ENCODE measurements at places on chromosomes 12 and 14. TPM values are rescaled to one million over a fixed set of nuclear protein-coding genes. Genes with fewer than 3 reads are reported as not detected.
A peak's percentile ranks its signal among the peaks of the same experiment; 100 is the strongest.

RAD9B gene
- total RNA-seq = 2.2 TPM

DNA sequence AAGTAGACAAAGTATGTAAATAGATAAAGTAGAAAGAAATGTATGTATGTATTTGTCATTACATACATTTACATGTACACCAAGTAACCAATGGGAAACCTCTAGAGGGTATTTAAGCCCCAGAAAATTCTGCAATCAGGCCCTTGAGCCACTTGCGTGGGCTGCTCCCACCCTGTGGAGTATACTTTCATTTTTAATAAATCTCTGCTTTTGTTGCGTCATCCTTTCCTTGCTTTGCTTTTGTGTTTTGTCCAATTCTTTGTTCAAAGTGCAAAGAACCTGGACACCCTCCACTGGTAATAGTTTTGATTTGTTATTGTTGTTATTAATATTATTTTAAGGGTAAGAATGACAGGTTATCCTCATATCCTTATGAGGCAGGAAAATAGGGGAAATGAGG, 21.8 kb downstream of the CAPS2 start:
- H3K36me3 ChIP-seq = peaks cover 2% of the 10 kb centered on the region
- no peaks in the 10 kb centered on the region for H3K4me1 ChIP-seq
- DNase-seq = no peak
- H3K27me3 ChIP-seq = no peaks in the 10 kb centered on the region
- no peak overlapping the region for H3K4me3 ChIP-seq

SMOC1 gene
- total RNA-seq = 2.9 TPM

DNA sequence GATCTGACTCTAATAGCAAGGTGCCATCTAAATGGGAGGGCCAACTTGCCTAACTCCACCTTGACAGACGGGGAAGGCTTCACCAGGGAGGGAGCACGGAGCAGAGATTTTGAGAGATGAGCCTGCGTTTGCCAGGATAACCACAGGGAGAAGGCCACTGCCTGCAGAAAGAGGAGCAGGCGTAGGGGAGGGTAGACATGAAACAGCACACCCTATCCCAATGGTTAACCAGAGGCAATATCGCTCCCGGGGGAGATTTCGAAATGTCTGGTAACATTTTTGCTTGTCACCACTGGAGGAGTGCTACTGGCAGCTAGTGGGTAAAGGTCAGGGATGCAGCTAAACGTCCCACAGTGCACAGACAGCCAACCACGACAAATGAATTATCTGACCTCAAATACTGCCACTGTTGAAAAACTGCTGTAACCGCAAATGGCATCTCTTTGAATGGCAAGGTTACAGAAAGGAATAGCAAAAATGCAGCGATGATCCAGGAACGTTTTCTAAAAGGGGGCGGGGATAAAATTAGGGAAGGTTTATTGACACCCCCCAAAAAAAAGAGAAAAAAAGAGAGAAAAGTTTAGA, 126.0 kb upstream of the ATF7IP start:
- H3K27ac ChIP-seq = no peak overlapping the region
- no peaks in the 10 kb centered on the region for H3K27me3 ChIP-seq
- no peaks in the 10 kb centered on the region for H3K4me1 ChIP-seq
- DNase-seq = no peak
- no peaks in the 10 kb centered on the region for H3K36me3 ChIP-seq

HOXC6 gene
- 14.7 TPM for total RNA-seq

DNA sequence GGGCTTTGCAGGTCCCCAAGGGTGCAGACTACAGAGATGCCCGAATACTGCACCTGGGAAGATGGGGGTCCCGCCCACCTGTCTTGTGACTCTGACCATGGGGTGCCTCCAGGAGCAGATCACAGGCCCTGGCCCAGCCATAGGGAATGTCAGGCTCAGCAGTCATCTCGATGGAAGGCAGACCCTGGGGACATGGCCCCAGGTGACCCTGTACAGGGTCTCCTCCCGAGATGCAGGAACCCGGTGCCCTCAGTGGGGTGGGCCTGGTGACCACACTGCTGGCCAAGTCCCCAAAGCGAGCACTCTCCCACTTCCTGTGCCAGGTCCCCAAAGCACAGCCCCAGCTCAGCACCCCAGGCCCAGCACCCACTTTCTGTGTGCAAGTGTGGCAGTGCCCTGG, 903.7 kb upstream of the USP15 start:
- no peak overlapping the region for H3K27ac ChIP-seq
- H3K27me3 ChIP-seq = no peaks in the 10 kb centered on the region
- H3K4me1 ChIP-seq = no peaks in the 10 kb centered on the region

GRCh38 chr12:52631676-52632459, 13.5 kb upstream of the KRT73 start:
- no peak overlapping the region for H3K4me3 ChIP-seq
- H3K27me3 ChIP-seq = no peaks in the 10 kb centered on the region
- no peak for DNase-seq
- no peaks in the 10 kb centered on the region for H3K4me1 ChIP-seq
- no peaks in the 10 kb centered on the region for H3K36me3 ChIP-seq

- no peak overlapping the region for H3K27ac ChIP-seq
- H3K27me3 ChIP-seq = no peaks in the 10 kb centered on the region
- no peak for DNase-seq
- no peak overlapping the region for H3K4me3 ChIP-seq
Measured at GRCh38 chr12:59886131-59886733, 290.4 kb downstream of the SLC16A7 start.

DNA sequence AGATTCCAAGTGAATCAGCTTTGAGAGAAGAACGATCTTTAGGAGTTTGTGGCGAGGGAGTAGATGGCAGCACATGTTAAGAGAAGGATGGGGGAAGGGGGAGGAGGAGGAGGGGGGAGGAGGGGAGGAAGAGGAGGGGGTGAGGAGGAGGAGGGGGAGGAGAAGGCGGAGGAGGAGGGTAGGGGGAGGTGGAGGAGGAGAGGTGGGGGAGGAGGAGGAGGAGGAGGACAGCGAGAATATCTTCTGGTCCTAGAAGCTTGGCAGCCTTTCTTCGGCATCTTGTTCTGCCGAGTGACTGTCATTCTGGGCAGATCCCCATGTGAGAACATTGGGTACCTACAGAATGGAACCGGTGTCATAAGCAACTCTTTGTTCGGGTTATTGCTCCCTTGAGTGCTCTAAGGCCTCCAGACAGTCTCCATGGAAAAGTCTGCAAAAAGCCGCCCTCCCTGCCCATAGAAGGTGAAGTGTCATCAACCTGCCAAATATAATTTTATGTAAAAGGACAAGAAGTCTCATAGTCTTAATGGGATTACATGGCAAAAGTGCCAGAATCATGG, 6.9 kb downstream of the RFC5 start:
- no peaks in the 10 kb centered on the region for H3K27me3 ChIP-seq
- no peaks in the 10 kb centered on the region for H3K4me1 ChIP-seq
- no peak for DNase-seq

SYCP3 gene
- total RNA-seq = 0.65 TPM

DNA sequence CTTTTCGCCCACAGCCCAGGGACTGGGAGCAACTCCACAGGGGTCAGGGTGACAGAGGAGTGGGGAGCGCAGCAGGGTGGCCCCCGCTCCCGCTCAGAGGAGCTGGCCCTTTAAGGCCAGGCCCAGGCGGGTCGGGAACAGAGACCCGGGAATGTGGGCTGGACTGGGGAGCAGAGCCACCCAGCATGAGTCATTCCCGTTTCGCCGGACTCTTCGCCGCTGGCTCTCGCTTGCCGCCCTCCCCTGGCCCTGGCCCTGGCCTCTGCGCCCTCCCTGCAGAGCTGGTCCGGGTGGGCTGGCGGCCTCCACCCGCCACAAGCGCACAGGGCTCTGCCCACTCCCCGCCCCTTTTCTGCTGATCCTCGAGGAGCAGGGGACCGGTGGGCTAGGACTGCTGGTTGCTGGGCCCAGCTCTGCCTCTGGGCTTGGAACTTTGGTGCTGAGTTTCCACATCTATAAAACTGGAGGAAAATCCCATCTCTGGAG, 92.8 kb downstream of the NINJ2 start:
- peak overlapping the region; percentile 62 for H3K27ac ChIP-seq
- no peaks in the 10 kb centered on the region for H3K27me3 ChIP-seq
- DNase-seq = peak; percentile 91
- no peaks in the 10 kb centered on the region for H3K36me3 ChIP-seq
- no peaks in the 10 kb centered on the region for H3K4me1 ChIP-seq
- peak overlapping the region; percentile 49 for H3K4me3 ChIP-seq

EXOC3L4 gene
- total RNA-seq = 4.8 TPM

C12orf56 gene
- total RNA-seq = not detected

KCNH3 gene
- total RNA-seq = 0.10 TPM

WSCD2 gene
- 5.6 TPM for total RNA-seq

TMEM63C gene
- 0.06 TPM for total RNA-seq

GRCh38 chr12:53231921-53232645, at the start of gene RARG:
RARG (minus strand) TSS chr12:53232209; CDS start chr12:53227545, 4,664 bp downstream.
- no peaks in the 10 kb centered on the region for H3K27me3 ChIP-seq
- H3K4me1 ChIP-seq = no peaks in the 10 kb centered on the region
- peak within 1 kb of the TSS; percentile 55 for H3K4me3 ChIP-seq

B4GALNT1 gene
- total RNA-seq = 5.9 TPM

DNA sequence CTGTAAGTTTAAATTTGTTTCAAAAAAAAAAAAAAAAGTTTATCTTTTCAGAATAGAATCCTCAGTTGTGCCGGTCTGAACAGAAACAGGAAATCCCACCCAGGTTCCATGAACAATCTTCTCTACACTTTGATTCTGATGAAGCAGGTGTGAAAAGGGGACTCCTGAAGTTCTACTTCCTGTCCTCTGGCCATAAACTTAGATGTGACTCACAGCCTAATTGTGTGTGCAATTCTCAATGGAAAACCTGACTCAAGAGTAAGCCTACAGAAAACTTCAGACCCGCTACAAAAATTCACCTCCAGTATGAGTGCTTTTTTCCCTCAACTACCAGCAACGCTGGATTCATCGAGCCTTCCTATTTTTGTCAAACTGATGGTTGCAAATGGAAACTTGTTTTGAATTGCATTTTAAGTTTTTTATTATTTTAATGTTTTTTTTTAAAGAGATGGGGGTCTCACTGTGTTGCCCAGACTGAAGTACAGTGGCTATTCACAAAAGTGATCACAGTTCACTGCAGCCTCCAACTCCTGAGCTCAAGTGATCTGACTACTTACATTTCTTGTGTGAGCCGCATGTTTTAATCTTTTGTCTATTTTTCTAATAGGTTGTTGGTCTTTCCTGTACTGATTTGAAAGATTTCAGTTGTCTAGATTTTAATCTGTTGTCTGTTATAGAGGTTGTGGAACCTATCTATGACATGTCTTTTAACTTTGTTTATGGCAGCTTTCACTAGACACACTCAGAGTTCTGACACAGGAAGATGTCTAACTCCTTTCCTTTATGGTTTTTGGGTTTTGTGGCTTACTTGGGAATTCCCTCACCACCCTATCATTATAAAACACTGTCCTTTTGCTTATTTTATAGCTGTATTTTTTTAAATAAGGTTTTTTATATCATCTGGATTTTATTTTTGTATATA, 37.6 kb downstream of the ATG14 start:
- H3K27ac ChIP-seq = no peak overlapping the region
- no peak for DNase-seq
- no peaks in the 10 kb centered on the region for H3K4me1 ChIP-seq
- H3K4me3 ChIP-seq = no peak overlapping the region
- H3K27me3 ChIP-seq = no peaks in the 10 kb centered on the region
- H3K36me3 ChIP-seq = peaks cover 8% of the 10 kb centered on the region

DNA sequence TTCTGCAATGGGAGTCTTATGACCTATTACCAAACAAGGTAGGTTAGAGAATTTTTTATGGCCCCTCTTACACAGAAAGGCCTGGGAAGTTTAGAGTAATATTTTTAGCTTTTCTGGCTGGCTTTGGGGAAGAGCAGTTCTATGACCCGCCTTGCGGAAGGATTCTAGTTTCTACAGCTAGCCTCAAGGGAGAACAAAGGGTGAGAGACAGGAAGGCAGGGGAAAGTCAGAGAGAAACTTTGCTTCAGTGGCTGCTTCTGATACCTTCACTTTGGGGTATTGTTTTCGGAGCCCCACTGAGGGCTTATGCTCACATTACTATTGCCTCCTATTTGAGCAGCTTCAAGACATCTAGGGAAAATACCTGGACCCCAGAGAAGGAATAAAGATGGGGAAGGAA, 80.7 kb upstream of the NUDT4 start:
- no peak for DNase-seq
- H3K4me3 ChIP-seq = no peak overlapping the region
- H3K4me1 ChIP-seq = no peaks in the 10 kb centered on the region

- no peaks in the 10 kb centered on the region for H3K27me3 ChIP-seq
- no peak overlapping the region for H3K27ac ChIP-seq
- no peaks in the 10 kb centered on the region for H3K4me1 ChIP-seq
Measured at GRCh38 chr14:64786296-64787149, 82.3 kb downstream of the PLEKHG3 start.

GRCh38 chr12:129372876-129373275, 519.6 kb downstream of the GLT1D1 start:
- no peaks in the 10 kb centered on the region for H3K36me3 ChIP-seq
- no peak for DNase-seq
- no peak overlapping the region for H3K4me3 ChIP-seq
- H3K4me1 ChIP-seq = no peaks in the 10 kb centered on the region

DNA sequence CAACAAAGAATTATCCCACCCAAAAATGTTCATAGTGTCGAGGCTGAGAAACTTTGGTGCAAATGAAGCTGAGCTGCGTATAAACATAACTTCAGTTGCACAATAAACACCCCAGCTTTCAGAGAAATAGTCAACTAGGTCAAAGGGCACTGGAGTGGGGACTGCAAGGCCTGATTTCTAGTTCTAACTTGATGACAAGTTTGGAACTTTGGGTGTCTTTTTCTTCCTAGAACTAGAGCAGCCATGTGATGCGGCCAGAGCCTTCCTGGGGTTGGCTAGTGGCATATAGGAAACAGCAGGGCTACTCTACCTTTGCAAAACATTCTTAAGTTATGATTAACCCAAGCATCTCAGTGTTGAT, 298.4 kb upstream of the AMIGO2 start:
- no peak for DNase-seq
- no peaks in the 10 kb centered on the region for H3K36me3 ChIP-seq
- no peak overlapping the region for H3K4me3 ChIP-seq
- H3K4me1 ChIP-seq = no peaks in the 10 kb centered on the region

DNA sequence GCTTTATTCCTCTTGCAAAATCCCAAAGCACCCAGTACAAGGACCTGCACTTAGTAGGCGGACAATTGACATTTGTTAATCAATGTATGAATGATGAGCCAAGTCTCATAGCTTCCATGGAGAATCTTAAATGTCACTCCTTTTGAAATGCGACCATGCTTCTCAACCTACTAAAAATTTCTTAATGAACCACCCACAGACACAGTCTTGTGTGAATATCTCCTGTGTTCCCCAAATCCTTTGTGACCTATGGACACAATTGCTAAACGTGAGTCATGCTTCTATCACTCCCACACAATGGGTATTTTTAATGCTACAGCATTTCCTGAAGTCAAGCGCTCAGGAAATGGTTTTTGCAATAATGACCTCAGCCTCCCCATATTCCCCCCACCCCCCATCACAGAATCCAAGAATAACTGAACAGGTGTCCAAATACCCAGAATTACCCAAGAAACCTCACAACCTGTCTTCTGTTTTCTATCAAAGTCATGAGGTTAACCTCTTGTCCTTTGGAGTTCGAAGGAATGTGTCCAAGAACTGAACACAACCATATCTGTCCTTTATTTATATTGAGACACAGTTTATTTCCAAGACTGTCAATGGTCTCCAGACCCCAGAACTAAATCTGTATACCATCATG, 163.6 kb upstream of the PLEKHG7 start:
- H3K4me1 ChIP-seq = peaks cover 3% of the 10 kb centered on the region
- DNase-seq = no peak
- no peaks in the 10 kb centered on the region for H3K36me3 ChIP-seq
- H3K27ac ChIP-seq = no peak overlapping the region
- H3K4me3 ChIP-seq = no peak overlapping the region

All from aorta (tissue), 5 donors.